ENCODE measurements at places on chromosomes 7 and 10. TPM values are rescaled to one million over a fixed set of nuclear protein-coding genes. Genes with fewer than 3 reads are reported as not detected.
A peak's percentile ranks its signal among the peaks of the same experiment; 100 is the strongest.

- H3K36me3 ChIP-seq = no peaks in the 10 kb centered on the region
- no peak overlapping the region for H3K27ac ChIP-seq
- H3K4me1 ChIP-seq = no peaks in the 10 kb centered on the region
- DNase-seq = no peak
Observed at GRCh38 chr10:67803588-67804394, 34.2 kb downstream of the DNAJC12 start.

GRCh38 chr10:129622736-129623135 lies 155.7 kb downstream of the MGMT start:
- H3K4me3 ChIP-seq = no peak overlapping the region
- H3K4me1 ChIP-seq = no peaks in the 10 kb centered on the region
- no peak overlapping the region for H3K27ac ChIP-seq

The TPK1 gene
- 10.0 TPM for total RNA-seq

The IFIT1B gene
- total RNA-seq = not detected

The CLRN3 gene
- total RNA-seq = not detected

- no peak overlapping the region for H3K27ac ChIP-seq
- no peaks in the 10 kb centered on the region for H3K36me3 ChIP-seq
- H3K4me3 ChIP-seq = no peak overlapping the region
- H3K4me1 ChIP-seq = no peaks in the 10 kb centered on the region
- DNase-seq = no peak
Observed at GRCh38 chr7:131174391-131174790, 153.3 kb upstream of the MKLN1 start.

DNA sequence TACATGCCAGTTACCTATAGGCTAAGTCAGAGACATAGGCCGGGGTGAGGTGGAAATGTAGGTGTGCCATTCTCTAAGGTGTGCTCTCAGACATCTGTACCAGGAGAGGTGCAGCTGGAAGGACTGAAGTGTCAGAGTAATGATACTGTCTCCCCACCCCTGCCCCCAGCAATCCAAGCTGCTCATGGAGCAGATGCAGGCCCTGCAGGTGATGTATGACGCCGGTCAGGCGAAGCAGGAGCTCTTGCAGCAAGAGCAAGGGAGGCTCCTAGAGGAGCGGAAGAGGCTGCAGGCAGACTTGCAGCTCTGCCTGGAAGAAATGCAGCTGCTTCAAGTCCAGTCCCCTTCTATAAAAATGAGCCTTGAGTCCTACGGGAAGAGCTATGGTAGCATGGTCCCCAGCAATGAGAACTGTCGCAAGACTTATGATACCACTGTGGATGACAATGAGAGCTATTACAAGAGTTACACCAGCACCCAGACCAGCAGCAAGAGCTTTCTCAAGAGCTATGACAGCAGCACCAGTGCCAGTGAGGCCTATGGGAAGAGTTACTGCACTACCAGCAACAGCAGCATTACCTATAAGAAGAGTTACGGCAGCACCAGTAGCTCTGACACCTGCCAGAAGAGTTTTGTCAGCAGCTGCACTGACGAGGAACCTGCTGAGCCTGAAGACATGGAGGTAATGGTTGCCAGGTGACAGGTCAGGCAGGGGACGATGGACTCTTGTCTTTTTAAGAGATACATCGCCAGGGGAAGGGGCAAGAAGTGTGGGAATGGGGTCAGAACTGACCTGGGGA lies 18.4 kb upstream of the FLNC start:
- no peaks in the 10 kb centered on the region for H3K4me1 ChIP-seq
- DNase-seq = no peak

DNA sequence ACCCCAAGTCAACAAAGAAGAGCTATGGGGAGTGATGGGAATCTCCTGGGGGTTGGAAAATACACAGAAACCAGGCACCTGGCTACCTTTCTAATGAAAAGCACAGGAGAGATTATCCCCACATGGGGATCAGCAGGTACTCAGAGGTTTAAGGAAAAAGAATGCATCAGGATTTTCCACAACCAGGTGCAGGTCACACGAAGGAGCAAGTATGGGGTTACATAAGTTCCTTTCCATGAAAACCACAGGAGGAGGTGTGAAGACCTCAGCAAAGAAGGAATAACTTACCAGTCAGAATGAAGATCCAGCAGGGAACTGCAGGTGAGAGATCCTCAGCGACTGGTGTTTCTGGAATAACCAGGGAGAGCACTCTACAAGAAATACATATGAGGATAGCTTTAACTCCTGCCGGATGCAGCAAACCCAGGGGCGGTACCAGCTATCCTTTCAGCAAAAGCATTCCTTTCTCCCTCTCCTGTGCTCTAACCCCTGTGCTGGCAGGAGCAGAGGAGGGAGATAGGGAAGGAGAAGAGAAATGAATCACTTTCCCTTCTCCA lies 116.7 kb upstream of the TMEM106B start:
- H3K4me1 ChIP-seq = no peaks in the 10 kb centered on the region
- DNase-seq = no peak
- H3K27me3 ChIP-seq = no peaks in the 10 kb centered on the region
- H3K36me3 ChIP-seq = peaks cover 5% of the 10 kb centered on the region
- no peak overlapping the region for H3K4me3 ChIP-seq
- H3K27ac ChIP-seq = no peak overlapping the region

DNA sequence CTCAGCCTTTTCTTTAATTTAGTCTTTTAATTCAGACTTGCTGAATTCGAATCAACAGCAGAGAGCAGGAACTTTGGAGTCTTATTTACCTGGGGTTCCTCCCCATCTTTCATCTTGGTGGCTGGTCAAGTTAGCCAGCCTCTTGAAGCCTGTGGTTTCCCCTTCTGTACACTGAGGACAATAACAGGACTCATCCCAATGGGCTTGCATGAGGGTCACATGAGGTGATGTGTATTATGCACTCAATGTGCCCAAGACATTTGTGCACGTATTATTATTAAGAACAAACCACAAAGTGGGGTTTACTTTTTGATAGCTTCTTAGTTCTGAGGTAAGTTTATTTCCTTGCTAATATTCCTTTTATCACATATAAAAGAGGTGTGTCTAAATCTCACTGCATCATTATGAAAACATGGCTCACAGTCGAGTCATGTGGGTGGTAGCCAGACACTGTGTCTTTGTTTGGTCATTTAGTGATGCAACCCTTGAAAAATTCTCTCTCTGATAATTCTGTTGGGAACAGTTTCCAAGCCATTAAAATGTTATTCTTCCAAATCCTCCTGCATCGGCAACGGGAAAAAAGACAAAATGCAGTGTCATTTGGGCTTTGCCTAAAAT lies 86.5 kb upstream of the GRB10 start:
- no peaks in the 10 kb centered on the region for H3K4me1 ChIP-seq
- H3K4me3 ChIP-seq = no peak overlapping the region
- DNase-seq = peak; percentile 35

- no peak for DNase-seq
- no peak overlapping the region for H3K4me3 ChIP-seq
- peak overlapping the region; percentile 84 for H3K27ac ChIP-seq
- H3K36me3 ChIP-seq = no peaks in the 10 kb centered on the region
- no peaks in the 10 kb centered on the region for H3K4me1 ChIP-seq
Observed at GRCh38 chr10:91883549-91884444, 25.5 kb downstream of the FGFBP3 start.

DNA sequence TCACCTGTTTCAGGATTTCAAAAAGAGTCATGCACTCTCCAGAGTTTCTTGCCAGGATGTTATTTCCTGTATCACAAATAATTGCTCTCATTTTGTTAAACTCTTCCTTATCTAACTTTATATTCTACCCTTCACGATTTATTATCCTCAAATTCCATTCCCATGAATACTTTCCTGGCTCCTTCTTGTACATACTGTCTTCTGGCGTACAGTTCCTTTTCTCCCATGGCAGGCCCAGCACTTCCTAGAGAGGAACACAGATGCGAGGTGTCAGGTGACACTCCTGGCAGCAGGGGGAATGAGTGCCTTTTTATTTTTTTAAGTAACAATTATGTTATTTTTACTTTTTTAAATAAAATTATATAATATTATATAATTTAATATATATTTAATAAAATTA lies 411.9 kb downstream of the TFEC start:
- DNase-seq = no peak
- no peaks in the 10 kb centered on the region for H3K27me3 ChIP-seq
- H3K36me3 ChIP-seq = no peaks in the 10 kb centered on the region
- no peaks in the 10 kb centered on the region for H3K4me1 ChIP-seq
- no peak overlapping the region for H3K4me3 ChIP-seq
- no peak overlapping the region for H3K27ac ChIP-seq

The LGI1 gene
- total RNA-seq = 21.0 TPM

GRCh38 chr10:69839696-69840345 lies 38.1 kb downstream of the COL13A1 start:
- H3K36me3 ChIP-seq = no peaks in the 10 kb centered on the region
- H3K4me1 ChIP-seq = no peaks in the 10 kb centered on the region
- DNase-seq = no peak
- no peaks in the 10 kb centered on the region for H3K27me3 ChIP-seq

DNA sequence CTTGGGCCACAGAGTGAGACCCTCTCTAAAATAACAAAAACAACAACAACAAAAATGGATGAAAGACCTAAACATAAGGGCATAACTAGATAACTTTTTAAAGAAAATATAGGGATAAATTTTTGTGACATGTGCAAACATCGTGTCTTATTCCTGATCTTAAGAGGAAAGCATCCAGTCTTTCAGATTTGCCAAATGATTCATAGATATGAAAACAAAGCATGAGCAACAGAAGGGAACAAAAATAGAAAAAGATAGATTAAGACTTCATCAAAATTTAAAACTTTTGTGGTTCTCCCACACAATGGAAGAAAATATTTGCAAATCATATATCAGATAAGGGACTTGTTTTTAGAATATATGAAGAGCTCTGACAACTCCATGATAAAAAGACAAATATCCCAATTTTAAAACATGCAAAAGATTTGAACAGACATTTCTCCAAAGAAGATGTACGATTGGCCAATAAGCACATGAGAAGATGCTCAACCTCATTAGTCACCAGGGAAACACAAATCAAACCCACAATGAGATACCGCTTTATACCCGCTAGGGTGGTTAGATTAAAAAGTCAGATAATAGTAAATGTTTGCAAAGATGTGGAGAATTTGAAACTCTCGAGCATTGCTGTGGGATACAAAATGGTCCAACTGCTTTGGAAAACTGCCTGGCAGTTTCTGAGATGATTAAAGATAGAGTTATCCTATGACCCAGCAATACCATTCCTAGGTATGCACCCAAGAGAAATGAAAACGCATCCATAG lies 20.3 kb downstream of the PPIF start:
- H3K4me1 ChIP-seq = no peaks in the 10 kb centered on the region
- H3K36me3 ChIP-seq = no peaks in the 10 kb centered on the region
- DNase-seq = no peak
- no peaks in the 10 kb centered on the region for H3K27me3 ChIP-seq
- H3K4me3 ChIP-seq = no peak overlapping the region
- no peak overlapping the region for H3K27ac ChIP-seq

The PLA2G12B gene
- total RNA-seq = not detected

GRCh38 chr10:42941295-42941644 lies 135.6 kb upstream of the RET start:
- H3K4me3 ChIP-seq = no peak overlapping the region
- no peaks in the 10 kb centered on the region for H3K4me1 ChIP-seq
- no peak overlapping the region for H3K27ac ChIP-seq
- no peaks in the 10 kb centered on the region for H3K36me3 ChIP-seq
- DNase-seq = no peak

DNA sequence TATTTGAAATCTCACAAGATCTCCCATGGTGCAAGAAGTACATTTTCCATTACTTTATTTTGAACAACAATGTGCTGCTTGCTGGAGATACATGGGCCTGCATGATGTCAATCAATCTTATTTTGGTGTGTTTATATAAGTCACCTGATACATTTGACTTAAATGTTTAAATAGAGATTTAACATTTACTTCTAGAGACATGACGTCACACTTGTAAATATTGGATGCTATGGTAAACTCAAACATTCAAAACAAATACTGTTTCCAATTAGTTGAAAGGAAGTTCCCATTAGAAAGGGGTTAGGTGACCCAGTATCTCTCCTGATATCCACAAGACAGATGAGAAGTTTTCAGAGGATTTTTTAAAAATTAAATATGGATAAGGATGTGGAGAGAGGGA lies 214.5 kb downstream of the NSUN6 start:
- H3K4me3 ChIP-seq = no peak overlapping the region
- H3K27me3 ChIP-seq = no peaks in the 10 kb centered on the region
- no peaks in the 10 kb centered on the region for H3K4me1 ChIP-seq
- DNase-seq = no peak

DNA sequence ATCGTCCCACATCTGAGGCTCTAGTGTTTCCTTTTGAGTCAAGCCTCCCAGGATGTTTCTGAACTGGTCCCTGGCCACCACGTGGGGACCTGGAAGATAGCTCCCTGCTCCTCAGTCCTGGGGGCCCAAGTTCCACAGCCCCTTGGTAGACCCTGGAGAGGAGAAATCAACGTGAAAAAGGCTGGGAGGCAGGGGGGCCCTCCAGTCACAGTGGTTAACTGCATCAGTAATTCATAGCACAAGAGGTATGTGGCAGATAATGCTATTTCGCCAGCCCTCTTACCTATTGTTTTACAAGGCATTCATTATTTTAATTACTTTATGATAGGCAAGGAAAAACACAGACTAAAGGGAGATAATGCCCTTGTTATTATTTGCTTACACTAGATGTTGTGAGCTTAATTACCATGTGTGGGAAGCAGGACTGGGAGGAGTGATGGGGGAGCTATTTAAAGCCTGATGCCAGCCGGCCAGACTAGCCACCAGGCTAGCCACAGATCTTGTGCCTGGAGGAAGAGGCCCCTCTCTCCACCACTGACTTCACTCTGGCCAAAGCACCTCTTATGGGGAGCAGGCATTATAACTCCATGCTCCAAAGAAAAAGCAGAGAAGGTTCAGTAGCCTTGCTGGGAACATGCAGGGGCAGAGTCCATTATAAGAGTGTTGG lies 230.7 kb downstream of the KCNMA1 start:
- no peak overlapping the region for H3K4me3 ChIP-seq
- H3K36me3 ChIP-seq = no peaks in the 10 kb centered on the region
- H3K27ac ChIP-seq = no peak overlapping the region

The TMEM196 gene
- not detected for total RNA-seq

DNA sequence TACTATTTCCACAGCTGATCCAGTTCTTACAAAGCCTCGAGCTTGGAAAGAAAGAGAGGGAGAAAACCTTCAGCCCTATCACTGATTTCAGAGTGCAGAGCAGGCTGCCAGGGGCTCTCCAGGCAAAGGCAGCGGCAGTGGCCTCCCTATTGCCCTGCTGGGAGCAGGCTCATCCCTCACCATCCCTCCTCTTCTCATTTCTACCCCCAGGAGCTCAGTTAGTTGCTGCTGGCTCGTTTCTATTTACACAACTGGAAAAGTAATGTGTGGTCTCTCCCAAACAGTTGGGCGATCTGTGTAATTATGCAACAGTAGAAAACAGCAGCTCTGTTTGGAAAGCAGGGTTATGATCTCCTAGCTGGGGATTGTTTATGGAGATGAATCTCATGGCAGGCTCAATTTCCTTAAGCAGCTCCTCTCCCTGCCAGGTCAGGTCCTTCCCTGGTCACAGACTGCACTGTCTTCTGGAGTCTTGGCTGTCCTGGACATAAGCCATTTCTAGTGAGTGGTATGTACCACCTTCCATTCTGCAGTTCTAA lies 28.7 kb upstream of the TNS3 start:
- peak overlapping the region; percentile 79 for H3K27ac ChIP-seq
- no peak overlapping the region for H3K4me3 ChIP-seq
- no peaks in the 10 kb centered on the region for H3K36me3 ChIP-seq
- DNase-seq = peak; percentile 55

The EN2 gene
- total RNA-seq = 0.98 TPM

The CABCOCO1 gene
- total RNA-seq = not detected

Data from tibial nerve (tissue), 4 donors.